ENCODE measurements at places on chromosomes 13 and 19.

DNA sequence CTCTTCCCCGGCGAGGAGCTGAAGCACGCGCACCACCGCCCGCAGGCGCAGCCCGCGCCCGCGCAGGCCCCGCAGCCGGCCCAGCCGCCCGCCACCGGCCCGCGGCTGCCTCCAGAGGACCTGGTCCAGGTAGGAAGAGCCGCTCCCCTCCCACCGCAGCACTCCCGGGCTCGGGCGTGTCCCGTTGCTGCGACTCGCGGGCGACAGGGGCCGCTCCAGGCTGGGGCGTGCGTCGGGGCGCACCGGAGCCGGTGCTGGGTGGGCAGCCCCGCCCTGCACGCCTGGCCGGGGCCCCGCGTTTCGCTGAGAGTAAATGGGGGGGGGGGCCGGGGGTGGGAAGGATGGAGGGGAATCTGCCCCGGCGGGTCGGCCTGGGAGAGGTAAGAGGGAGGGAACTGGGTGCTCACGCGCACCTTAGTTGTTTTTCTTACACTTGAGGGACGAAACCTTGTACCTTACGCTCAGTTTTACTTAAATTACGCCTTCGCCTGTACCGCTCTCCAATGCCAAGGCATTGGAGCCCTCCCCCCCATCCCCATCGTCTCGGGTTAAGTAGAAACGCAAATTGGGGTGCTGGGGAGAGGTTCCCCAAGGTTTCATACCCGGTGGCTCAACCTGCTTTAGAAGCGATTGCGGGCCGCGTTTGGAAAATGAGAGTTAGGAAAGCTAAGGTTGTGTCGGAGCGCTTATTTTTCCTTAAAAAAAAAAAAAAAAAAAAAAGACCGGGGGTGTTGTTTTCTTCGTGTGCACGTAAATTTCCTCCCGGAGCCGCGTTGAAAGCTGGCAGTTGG, 850 bp downstream of the KLF5 start:
- no peak for DNase-seq

GRCh38 chr19:33089010-33089409, 8.0 kb downstream of the GPATCH1 start:
- DNase-seq: no peak

- DNase-seq: no peak
Measured at GRCh38 chr19:49713236-49713845, 22.4 kb downstream of the CPT1C start.

DNA sequence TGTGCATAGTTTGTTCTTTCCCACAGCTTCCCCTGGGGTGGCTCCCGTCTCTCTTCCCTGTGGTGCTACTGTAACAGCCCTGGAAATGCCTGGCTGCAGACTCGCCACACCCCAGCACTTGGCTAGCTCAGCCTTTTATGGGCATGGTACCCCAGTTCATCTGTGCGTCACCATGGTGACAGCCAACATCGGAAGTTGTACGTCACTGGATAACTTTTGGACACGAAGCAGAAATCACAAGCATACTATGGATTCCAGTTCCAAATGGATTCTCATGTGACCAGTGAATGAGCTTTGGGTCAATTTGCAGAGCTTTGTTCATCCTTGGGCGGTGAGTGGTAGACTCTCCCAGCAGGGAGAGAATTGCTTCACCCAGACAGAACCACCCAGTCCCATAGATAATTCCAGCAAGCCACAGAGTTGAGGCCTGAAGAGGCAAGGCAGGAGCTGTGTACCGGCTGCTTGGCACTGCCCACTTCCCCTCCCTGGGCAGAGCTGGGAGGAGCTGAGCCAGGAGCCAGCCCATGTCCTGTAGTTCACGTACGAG, 54.4 kb downstream of the COL4A2 start:
- no peak for DNase-seq

GRCh38 chr19:34661357-34661756, 15.6 kb downstream of the SCGB2B2 start:
- no peak for DNase-seq

DNA sequence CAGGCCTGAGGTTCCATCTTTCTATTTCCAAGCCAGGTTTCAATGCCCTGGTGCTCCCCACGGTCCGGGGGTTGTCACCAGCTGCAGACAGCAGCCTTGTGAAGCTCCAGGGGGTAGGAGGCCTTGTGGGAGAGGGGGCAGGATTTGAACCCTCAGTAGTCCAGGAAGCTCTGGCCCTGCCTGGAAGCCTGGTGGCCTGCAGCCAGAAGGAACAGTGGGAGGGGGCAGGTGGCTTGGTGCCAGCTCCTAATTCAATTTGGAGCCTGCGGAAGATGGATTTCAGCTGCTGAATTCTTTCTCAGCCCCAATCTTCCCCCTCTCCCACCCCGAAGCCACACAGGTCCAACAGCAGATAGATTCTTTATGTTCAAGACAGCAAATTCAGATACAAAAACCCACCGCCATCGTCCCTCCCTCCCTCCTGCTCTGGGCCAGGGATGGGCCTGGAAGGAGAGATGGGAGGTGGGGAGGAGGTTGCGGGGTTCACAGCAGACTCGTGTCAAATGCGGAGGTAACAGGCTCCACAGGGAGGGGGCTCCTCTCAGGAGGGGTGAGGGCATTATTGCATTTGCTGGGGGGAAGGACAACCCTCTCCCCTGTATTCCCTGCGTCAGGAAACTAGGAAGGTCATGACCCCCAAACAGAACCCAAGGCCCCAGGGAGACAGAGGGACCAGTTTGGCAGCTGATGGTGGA, 2.4 kb upstream of the PTGER1 start:
- no peak for DNase-seq

GRCh38 chr19:38425222-38425809, 703 bp downstream of the RASGRP4 start:
- DNase-seq: no peak

- no peak for DNase-seq
Measured at GRCh38 chr19:40610396-40611064, 9.4 kb downstream of the LTBP4 start.

- DNase-seq: no peak
Measured at GRCh38 chr19:5578097-5578846, 10.5 kb upstream of the TINCR start.

DNA sequence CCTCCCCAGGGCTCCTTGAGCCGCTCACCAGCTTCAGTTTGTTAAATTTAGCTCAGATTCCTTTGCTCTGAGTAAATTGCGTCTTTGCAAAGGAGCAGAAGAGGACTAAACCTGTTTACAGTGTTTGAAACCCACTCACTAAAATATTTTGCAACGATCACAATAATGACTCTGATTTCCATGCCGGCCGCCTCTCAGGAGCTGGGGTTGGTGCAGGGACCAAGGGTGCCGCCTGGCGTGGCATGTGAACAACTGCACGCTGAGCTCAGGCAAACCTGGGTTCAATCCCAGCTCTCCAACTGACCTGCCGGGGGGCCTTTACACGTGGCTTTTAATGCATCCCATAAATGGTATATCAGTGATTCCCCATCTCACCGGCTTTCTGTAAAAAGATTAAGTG, 68.7 kb upstream of the CACNA1A start:
- no peak for DNase-seq

- no peak for DNase-seq
Measured at GRCh38 chr13:46522748-46523030, 30.3 kb upstream of the LRCH1 start.

DNA sequence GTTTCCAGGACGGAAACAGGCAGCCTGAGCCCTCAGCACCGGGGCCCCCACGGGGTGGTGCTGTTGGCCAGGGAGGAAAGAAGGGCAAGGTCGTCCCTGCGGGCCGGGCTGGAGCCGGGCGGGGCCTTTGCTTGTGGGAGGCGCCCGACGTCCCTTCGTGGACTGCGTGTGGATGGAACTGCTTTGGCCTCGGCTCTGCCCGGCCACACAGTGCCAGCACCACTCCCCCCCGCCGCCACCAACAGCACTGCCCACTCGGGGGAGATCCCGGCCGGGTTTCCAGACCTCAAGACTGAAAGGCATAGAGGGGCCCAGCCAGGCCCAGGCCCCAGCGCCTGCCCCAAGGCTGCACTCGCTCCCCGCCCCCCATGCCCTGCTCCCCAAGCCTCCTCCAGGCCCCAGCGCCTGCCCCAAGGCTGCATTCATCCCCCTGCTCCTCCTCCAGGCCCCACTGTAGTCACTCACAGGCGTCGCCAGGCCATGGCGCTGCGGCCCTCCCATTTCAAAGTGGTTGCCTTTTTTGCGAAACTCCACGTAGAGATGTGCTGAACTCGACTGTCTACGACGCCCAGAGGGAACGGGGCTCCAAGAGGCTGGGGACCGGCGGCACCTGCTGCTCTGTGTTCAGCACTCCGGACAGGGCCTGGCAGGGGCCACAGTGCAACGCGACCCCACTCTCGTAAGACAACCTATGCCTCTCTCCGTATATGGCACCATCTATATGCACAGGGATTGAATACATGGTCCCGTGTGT, 22.5 kb downstream of the C13orf46 start:
- no peak for DNase-seq

DNA sequence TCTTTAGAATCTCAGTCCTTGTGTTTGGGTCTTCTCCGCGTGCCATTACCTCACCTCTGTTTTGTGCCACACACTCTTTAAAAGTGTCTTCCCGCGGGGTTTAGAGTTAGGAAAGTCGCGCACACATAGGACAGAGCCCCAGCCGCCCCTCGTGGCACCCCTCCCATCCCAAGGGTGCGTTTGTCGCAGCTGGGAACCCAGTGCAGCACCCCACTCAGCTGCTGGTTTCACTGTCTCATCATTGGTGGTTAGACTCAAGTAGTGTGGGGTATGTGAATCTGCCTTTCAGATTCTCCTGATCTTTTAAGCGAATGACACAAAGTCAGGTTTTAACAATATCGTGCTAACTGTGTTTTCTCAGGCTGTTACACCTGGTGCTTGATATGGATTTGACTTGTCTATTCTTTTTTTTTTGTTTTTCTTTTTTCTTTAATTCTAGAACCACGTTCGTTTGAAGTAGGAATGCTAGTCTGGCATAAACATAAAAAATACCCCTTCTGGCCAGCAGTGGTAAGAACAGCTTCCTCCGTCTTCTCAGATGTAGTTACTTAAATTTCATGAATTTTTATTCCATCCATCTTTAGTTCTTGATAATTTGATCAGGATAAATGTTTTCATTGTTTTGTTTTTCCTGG, 19.5 kb upstream of the NDUFS7 start:
- DNase-seq: no peak

DNA sequence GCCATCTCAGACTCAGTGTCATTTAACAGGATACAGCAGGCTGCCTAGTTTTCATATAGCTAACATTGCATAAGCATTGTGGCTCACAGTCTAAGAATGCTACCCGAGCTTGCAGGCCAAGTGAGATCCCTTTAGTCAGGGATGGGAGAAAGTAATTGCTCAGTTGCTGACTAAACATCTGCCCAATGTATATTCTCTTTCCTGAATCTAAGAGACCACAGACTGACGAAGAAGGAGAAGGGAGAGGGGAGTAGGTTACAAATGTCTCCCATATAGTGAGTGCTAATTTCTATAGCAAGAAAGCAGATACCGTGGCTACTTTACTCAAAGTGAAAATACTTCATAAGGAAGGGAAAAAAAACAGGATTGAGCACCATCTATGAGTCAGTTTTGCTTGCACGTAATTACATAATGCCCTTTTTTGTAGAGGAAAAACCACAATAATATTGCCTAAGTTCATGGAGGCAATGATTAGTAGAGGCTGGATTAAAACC, 453.9 kb downstream of the COG6 start:
- DNase-seq: no peak

Data from vagina (tissue), 2 donors.